Activated CD4-positive, alpha-beta memory T cell treated with anti-CD3 and anti-CD28 coated beads for 36 hours (primary cell): ENCODE measurements at places on chromosomes 1 and 21.

GRCh38 chr1:186286615-186287315 lies 88.3 kb downstream of the TPR start:
- DNase-seq: no peak

DNA sequence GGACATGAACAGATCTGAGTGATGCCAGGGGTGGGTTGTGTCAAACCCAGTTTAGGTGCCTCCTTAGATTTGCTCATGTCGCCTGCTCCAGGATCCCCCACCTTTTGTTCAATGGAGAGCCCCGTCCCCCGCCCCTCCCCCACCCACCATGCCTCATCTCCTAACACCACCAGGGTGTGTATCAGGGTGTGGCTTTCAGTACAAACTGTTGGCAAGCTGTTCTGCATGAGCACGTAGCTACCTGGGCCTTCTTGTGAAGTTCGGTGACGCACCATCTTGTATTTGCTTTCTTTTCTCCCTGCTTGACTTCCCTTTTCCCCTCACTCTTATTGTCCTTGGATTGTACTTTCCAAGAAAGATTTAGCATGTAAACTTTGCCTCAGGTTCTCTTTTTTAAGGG lies 94.8 kb downstream of the EBNA1BP2 start:
- no peak for DNase-seq

GRCh38 chr1:27596261-27596660 lies 7.7 kb downstream of the AHDC1 start:
- no peak for DNase-seq

DNA sequence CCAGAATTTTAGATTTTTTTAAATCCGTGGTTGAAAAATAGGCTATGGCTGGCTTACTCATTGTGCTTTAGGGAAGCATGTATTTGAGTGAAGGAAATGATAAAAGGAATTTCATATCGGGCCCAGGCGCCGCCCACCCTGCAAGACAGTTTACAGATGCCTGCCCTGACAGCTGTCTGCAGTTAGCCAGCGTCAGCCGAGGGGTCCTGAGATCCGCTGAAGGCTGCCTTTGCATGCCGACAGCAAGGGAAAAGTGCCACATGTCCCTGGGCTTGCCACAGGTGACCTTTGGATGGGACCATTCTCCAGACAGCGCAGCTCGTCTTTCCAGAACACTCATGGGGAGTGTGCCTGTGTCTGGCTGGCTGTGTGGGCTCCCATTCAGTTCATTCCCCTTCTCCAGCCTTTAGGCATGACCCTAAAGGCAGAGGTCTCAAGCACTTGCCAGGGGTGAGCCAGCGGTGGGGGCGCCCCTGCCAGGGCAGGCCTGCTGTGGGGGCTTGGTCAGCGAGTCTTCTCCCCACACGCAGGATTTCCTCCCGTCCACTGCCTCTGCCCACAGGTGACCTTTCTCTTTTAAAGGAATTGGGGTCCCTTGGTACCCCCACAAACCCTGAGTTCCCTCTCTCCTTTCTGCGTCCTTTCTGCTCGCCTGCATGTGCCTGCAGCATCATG lies 46.1 kb upstream of the TRAPPC10 start:
- DNase-seq: no peak

DNA sequence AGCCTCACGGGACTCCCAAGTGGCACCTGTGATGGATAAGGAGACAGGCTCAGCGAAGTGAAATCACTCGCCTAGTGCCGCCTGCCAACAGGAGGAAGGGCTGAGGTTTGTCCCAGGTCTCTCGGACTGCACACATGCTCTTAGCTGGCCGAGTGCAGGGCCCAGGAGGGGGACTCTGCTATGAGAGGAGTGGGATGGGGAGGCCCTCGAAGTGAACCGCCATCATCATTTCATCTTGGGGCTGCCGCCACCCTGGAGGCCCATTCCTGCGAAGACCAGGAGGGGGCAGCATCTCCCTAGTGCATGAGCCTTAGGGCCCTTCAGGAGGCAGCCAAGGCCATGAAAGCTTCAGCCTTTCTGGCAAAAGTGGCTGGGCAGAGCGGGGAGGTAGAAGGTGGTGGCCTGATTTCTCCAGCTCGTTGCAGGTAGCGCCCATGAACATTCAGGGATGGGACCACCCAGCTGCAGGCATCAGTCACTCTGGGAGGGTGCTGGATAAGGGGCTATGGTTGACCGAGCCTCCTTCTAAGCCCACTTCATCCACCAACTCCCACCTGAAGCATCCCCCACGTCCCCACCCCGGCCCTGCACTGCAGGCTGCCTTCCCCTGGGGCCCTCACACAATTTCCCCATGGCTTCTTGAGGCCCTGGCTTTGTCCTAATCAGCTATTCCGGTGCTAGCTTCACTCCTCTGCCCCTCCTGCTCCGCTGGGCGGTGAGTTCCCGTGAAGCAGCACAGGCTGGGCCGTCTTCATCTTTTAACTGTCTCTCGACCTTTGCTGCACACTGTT lies 17.2 kb upstream of the RASSF5 start:
- peak; percentile 84 for DNase-seq

GRCh38 chr1:198575292-198575691 lies 34.8 kb upstream of the ATP6V1G3 start:
- DNase-seq: no peak

- no peak for DNase-seq
Measured at GRCh38 chr1:183920651-183921050, 115.7 kb downstream of the RGL1 start.

- no peak for DNase-seq
Measured at GRCh38 chr1:9877962-9878361, 32.1 kb downstream of the CTNNBIP1 start.

GRCh38 chr1:11868331-11868980 lies 9.7 kb upstream of the NPPB start:
- DNase-seq: no peak

DNA sequence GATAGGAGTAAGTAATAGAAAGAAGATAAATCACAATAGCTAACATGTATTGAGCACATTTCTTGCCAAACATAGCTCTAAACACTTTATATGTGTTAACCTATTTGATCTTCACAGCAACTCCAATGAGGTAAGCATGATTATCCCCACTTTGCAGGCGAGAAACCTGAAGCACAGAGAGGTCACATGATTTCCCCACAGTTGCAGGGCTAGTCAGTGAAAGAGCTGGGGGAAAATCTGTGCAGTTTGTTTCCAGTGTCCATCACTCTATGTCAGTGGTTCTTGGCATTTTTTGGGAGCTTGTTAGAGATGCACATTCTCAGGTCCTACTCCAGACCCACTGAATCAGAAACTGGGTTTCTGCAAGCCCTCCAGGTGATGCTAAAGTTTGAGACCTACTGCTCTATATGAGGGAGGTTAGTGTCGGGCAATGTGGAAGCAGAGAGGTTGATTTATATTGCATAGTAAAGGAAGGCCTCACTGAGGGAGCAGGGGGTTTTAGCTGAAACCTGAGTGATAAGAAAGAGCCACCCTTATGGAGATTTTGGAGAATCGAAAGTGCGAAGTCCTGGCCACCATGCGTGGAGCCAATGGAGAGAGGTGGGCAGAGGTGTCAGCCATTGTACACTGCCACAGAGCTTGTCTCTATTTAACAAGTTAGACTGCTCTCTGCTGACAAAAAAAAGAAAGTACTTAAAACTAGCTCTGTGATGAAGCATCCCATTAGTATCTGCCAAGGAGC lies 20.9 kb downstream of the MCOLN3 start:
- peak; percentile 25 for DNase-seq

GRCh38 chr1:222167896-222168295 lies 380.0 kb downstream of the HHIPL2 start:
- no peak for DNase-seq

- DNase-seq: no peak
Measured at GRCh38 chr21:40425981-40426380, 421.0 kb downstream of the DSCAM start.
